NCI-H510A treated with DMSO at 0.1 percent for 48 hours (cell line): ENCODE measurements at places on chromosomes 1 and 21.

- DNase-seq: no peak
Observed at GRCh38 chr1:53625766-53626520, 113.0 kb downstream of the GLIS1 start.

- no peak for DNase-seq
Observed at GRCh38 chr1:76613886-76614285, 253.4 kb upstream of the ST6GALNAC5 start.

DNA sequence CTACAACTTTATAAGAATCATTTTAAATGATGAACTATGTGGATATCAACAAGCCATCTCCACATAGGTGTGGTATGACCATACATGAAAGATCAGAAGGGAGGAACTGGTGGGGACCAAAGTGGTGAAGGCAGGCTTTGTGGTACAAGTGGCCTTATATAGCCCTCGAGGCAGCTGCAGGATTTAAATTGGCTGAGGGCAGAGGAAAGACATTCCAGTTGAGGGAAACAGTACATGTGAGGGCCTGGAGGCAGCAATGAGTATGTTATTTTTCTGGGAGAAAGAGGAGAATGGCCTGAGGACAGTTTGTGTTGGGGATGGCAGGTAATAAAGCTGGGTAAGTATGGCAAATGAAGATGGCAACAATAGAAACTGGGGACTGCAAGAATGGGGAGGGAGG is 17.1 kb downstream of the OSCP1 start:
- DNase-seq: no peak

DNA sequence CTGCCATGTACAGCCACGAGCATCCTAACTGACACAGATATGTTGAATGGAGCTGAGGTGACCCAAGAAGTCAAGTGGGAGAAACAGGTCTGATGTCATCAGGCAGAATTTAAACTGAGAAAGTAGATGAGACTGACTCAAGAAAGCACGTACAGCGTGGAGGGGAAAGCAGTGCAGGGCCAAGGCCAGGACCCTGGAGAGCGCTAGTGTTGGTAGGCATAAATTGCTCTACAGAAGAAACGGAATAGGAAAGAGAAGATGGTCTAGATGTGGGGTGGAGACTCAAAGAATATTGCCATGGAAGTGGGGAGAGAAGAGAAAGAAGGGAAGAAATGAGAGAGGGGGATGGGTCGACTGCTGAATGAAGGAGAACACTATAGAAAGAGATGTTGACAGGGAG is 45.3 kb upstream of the GJB5 start:
- DNase-seq: no peak

- DNase-seq: no peak
Observed at GRCh38 chr1:170369000-170369399, 163.0 kb upstream of the GORAB start.

GRCh38 chr1:223248770-223249140 is 105.7 kb upstream of the TLR5 start:
- DNase-seq: peak; percentile 84

- no peak for DNase-seq
Observed at GRCh38 chr1:202126426-202126825, 3.7 kb downstream of the GPR37L1 start.

GRCh38 chr21:22871692-22872091 is 1873.5 kb downstream of the NCAM2 start:
- no peak for DNase-seq
